ENCODE measurements at places on chromosomes 16 and 17. TPM values are rescaled to one million over a fixed set of nuclear protein-coding genes. Genes with fewer than 3 reads are reported as not detected.

- H3K36me3 ChIP-seq: no peaks in the 10 kb centered on the region
- H3K27me3 ChIP-seq: no peaks in the 10 kb centered on the region
- peaks cover 8% of the 10 kb centered on the region for H3K4me1 ChIP-seq
- H3K4me3 ChIP-seq: no peak overlapping the region
These were observed 31.8 kb upstream of the PRM1 start for GRCh38 chr16:11312718-11313492.

ZSWIM7 gene
- 63.3 TPM for polyA plus RNA-seq

GRCh38 chr16:64919929-64920607 lies 201.8 kb downstream of the CDH11 start:
- no peaks in the 10 kb centered on the region for H3K4me1 ChIP-seq
- H3K36me3 ChIP-seq: no peaks in the 10 kb centered on the region
- H3K27ac ChIP-seq: no peak overlapping the region
- no peak for DNase-seq
- no peak overlapping the region for H3K4me3 ChIP-seq
- H3K27me3 ChIP-seq: no peaks in the 10 kb centered on the region

GRCh38 chr16:14513389-14514107 lies 116.5 kb downstream of the PARN start:
- H3K4me1 ChIP-seq: 0 out of 2 replicates have a peak, but pooled peaks cover 12% of the 10 kb centered on the region
- no peaks in the 10 kb centered on the region for H3K27me3 ChIP-seq
- no peak for DNase-seq

NOMO2 gene
- 202 TPM for polyA plus RNA-seq

SLC16A11 gene
- 0.18 TPM for polyA plus RNA-seq

GALR2 gene
- 0.05 TPM for polyA plus RNA-seq

- H3K27ac ChIP-seq: no peak overlapping the region
- H3K4me1 ChIP-seq: no peaks in the 10 kb centered on the region
- no peak overlapping the region for H3K4me3 ChIP-seq
- H3K36me3 ChIP-seq: no peaks in the 10 kb centered on the region
- DNase-seq: peak; percentile 29
These were observed 4.3 kb downstream of the ABI3 start for GRCh38 chr17:49214676-49215360.

DNA sequence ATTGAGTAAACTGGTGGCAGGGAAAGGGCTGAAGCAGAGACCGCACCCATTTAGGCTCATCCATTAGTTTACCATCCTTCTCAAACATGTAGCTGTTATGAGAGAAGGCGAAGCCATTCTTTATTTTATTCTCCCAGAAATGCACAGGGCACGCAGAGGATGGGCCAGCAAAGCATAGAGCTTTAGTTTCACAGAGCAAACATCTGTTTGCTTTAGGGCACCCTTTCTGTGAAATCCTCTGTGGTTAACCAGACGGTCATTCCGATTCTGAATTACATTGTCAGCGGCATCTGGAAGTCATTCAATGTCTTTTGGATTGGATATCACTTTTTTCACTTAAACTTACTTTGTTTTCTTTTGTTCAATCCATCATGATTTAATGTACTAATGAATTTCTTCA lies 96.0 kb downstream of the TOX3 start:
- H3K27me3 ChIP-seq: no peaks in the 10 kb centered on the region
- no peaks in the 10 kb centered on the region for H3K4me1 ChIP-seq
- no peak overlapping the region for H3K27ac ChIP-seq
- H3K36me3 ChIP-seq: no peaks in the 10 kb centered on the region
- DNase-seq: no peak
- no peak overlapping the region for H3K4me3 ChIP-seq

- H3K4me3 ChIP-seq: no peak overlapping the region
- H3K4me1 ChIP-seq: no peaks in the 10 kb centered on the region
- no peak overlapping the region for H3K27ac ChIP-seq
- no peak for DNase-seq
- peaks cover 44% of the 10 kb centered on the region for H3K36me3 ChIP-seq
These were observed 3.5 kb downstream of the CTRL start for GRCh38 chr16:67928147-67928546.

- no peak overlapping the region for H3K27ac ChIP-seq
- peak; percentile 79 for DNase-seq
- no peaks in the 10 kb centered on the region for H3K36me3 ChIP-seq
- no peaks in the 10 kb centered on the region for H3K27me3 ChIP-seq
- 0 out of 2 replicates have a peak, but pooled peaks cover 13% of the 10 kb centered on the region for H3K4me1 ChIP-seq
- H3K4me3 ChIP-seq: peak overlapping the region; percentile 35
These were observed 2.0 kb upstream of the GLIS2 start for GRCh38 chr16:4313563-4314531.

DNA sequence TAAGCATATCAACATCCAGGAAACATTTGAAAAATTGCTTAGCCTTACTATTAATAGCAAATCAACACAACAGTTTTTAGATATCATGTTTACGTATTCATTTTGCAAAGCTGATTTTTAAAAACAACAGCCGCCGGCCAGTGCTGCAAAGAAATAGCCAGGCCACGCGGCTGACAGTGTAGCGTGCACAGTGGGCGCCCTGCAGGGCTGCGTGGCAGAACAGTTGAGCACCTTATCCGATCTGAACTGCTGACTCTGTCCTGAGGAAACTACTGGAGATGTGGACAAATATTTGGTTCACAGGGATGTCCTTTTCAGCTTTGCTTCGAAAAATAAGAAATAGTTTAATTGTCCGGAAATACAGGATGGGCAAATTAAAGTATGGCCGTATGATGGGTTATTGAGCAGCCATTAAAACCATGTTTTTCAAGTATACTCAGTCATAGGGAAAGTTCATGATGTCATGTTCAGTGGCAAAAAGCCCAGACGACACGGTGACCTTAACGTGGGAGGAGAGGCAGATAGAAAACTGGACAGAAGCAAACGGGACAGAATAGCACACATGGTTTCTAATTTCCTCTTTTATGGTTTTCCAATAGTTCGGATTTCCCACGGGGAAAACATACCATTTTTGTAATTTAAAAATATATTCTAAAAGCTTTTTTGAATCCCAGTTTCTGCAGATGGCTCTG lies 52.4 kb upstream of the ENDOV start:
- H3K4me1 ChIP-seq: no peaks in the 10 kb centered on the region
- no peaks in the 10 kb centered on the region for H3K27me3 ChIP-seq

WFDC1 gene
- polyA plus RNA-seq: 0.03 TPM

DNA sequence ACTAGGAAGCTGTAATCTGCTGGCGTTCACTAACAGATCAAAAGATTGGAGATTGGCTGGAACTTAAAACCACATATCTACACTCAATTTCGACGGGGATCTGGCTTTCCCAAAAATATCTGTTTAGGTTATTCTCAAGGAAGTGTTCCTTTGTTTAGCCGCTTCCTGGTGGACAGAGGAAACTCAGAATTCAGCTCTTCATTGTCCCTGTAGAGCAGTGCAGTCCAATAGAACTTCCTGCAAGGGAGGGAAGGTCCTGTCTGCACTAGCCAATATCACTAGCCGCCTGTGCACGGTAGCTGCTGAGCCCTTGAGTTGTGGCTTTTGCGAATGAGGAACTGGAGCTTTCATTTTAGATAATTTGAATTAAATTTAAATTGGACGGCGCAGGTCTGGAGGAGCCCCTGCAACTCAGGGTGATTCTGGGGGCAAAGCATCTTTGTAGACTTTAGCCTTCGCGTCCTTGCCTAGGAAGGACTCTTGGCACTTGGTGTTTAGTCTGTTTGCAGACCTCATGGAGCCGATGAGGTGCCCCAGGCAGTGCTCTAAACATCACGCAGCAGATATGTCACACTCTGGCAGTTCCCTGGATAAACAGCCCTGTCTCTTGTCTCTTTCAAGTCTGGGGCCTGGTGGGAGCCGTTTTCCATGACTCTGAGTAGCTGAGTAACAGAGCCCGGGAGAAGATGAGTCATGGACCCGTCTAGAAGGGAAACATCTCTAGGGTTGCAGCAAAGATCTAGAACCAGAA lies 122.2 kb downstream of the CCDC182 start:
- DNase-seq: peak; percentile 82
- H3K4me1 ChIP-seq: peaks cover 84% of the 10 kb centered on the region
- no peaks in the 10 kb centered on the region for H3K27me3 ChIP-seq
- H3K36me3 ChIP-seq: no peaks in the 10 kb centered on the region
- H3K27ac ChIP-seq: peak overlapping the region; percentile 87

GRCh38 chr16:67310561-67310960 lies 16.0 kb downstream of the KCTD19 start:
- no peak for DNase-seq
- H3K4me1 ChIP-seq: peaks cover 13% of the 10 kb centered on the region
- no peaks in the 10 kb centered on the region for H3K27me3 ChIP-seq
- no peak overlapping the region for H3K4me3 ChIP-seq

CCL5 gene
- 0.57 TPM for polyA plus RNA-seq

TBC1D28 gene
- polyA plus RNA-seq: not detected

- peak overlapping the region; percentile 93 for H3K27ac ChIP-seq
- peaks cover 9% of the 10 kb centered on the region for H3K4me1 ChIP-seq
- no peaks in the 10 kb centered on the region for H3K36me3 ChIP-seq
- H3K4me3 ChIP-seq: no peak overlapping the region
These were observed 2.6 kb downstream of the CAMKK1 start for GRCh38 chr17:3890082-3890877.

DNA sequence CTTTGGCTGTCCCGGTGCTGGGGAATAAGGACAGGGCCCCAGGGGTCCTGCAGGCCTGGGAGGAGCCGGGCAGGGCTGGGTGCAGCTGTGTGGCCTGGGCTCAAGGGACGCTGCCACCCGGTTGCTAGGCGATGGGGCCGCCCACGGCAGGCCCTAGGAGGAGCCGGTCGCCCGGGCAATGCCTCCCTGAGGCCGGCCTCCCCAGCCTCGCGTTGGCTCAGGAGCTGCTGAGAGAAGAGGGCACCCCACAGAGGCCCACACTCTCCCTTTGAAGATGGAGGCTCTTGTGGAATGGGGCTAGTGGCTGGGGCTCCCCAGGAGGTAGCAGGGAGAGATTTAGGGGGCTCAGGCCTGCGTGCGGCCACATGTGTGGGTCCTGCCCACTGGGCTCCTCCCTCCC lies at the start of gene CIBAR2:
Gene CIBAR2 (minus strand): TSS at position 109 of the 400 bp plus-strand sequence. CDS start 120 bp downstream, outside the sequence.
- H3K27ac ChIP-seq: no peak within 1 kb of the TSS
- H3K36me3 ChIP-seq: no peaks in the 10 kb centered on the region
- peak; percentile 92 for DNase-seq
- H3K27me3 ChIP-seq: no peaks in the 10 kb centered on the region

PLA2G10 gene
- not detected for polyA plus RNA-seq
